ENCODE measurements at places on chromosomes 12 and 14.

GRCh38 chr12:31118347-31119191, 44.9 kb downstream of the DDX11 start:
- no peak for DNase-seq

GRCh38 chr14:99075061-99075460, 196.9 kb downstream of the BCL11B start:
- DNase-seq: no peak

GRCh38 chr12:66176105-66176900, 6.5 kb upstream of the TMBIM4 start:
- no peak for DNase-seq

DNA sequence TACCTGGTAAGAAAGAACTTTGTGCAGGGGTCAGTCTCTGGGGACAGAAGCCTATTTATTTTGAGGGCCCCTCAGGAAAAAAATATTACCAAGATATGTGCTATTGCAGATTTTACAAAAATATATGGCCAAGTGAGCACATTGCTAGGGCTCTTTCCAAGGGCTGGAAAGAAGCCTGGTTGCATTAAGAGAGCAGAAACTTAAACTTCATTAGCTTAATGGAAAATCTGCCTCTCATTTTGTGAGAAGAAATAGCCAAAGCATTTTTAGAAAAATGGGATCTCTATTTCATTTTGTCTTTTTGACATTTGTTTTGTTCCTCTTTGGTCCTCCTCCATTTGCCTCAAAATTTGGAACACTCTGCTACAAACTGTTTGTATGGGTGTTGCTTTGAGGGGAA, 283.5 kb downstream of the NELL2 start:
- no peak for DNase-seq

DNA sequence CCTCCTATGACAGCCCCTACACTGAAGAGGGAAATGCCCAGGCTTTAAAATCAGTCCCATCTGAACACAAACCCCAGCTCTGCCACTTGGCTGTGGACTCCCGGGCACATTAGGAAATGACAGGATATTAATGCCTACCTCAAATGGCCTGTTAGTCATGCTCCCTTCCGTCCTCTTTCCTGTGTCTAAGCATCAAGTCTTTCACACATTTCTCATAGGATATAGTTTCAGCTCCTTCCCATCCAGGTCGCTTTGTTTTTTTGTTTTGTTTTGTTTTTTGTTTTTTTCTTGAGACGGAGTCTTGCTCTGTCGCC, 16.1 kb downstream of the PLEK2 start:
- DNase-seq: no peak

DNA sequence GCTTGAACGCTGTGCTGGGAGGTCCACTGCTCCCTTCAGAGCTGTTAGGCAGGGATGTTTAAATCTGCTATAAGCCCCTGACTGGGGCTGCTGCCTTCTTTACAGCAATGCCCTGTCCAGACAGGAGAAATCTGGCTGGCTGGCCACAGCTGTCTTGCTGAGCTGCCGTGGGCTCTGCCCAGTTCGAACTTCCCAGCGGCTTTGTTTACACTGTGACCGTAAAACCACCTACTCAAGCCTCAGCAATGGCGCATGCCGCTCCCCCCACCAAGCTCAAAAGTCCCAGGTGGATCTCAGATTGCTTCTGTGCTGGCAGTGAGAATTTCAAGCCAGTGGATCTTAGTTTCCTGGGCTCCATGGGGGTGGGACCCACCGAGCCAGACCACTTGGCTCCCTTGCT, 35.8 kb downstream of the CKAP4 start:
- no peak for DNase-seq

Data from suprapubic skin (tissue), 4 donors.